ENCODE measurements at places on chromosomes 16 and 17.

DNA sequence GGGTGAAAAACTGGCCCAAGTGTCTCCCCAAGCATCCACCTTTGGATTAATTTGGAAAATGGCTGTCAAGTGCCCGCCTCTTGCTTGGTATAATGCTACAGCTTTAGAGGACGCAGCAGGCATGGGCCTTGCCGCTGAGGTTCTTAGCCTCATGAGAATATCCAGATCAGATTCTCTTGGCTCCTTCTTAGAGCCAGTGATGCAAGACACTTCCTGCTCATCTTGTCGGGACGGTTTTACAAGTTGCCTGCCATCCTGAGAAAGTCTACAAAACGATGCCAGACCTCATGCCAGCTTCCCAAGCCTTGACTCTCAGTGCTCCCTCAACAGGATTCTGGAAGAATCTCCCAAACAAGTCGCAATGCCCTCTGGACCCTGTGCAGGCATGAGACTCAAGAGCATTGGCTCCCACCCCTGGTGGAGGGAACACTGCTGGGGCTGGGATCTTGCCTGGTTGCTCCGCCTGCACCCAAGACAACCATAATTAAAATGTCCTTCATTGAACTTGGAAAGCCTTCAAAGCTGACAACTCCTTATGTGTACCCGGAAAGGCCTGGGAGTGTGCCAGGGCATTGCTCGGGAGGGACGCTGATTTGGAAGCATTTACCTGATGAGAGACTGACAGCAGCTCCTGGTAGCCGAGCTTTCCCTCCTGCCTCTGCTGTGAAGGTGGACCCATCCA, 25.8 kb upstream of the STH start:
- DNase-seq = no peak

DNA sequence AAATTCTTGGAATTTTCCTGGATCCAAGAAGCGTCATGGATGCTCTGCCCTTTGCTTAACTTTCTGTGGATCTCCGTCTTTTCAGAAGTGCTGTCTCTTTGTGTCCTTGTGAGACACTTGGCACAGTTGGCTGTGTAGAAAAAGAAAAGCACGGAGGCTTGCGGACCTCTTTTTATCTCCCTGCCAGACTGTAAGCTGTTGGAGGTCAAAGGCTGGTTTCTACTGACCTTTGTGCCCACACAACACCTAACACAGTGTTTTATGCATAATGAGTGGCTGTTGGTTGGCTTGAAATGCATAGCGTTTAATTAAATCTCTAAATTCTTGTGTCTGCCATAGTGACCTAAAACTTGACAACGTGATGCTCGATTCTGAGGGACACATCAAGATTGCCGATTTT, 75.7 kb upstream of the CACNG3 start:
- no peak for DNase-seq

GRCh38 chr17:30717291-30718098, 107.0 kb downstream of the CRLF3 start:
- DNase-seq = no peak

DNA sequence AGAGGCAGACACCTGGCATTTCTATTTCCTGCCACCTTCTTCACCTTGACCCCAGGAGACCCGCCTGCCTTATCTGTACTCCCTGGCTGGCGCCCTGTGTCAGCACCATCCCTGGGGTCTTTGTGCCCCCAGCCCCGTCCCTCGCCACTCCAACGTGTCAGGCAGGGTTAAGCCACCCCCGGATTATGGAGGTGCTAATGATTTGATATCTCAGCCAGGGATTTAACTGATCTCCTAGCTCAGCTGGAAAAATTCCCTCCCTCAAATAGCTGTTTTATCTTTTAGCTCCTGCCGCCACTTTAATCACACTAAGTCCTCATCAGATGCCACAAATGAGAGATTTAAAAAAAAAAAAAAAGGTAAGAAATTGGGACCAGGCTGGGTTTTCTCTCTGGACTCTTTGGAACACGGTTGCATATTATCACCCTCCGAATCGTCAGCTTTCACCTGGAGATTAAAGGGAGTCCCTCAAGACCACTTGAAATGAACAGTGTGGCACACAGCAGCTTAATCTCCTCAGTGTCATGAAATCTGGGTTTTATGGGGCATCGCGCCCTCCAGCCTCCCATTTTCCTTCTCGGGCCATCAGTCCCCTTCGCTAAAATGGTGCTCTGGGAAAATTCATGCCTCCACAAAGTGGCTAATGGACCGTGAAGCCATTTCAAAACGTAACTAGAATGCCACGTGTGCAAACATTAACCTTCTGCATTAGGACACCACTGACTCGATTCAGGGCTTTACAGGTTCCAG, 26.2 kb upstream of the WFDC1 start:
- DNase-seq = no peak

DNA sequence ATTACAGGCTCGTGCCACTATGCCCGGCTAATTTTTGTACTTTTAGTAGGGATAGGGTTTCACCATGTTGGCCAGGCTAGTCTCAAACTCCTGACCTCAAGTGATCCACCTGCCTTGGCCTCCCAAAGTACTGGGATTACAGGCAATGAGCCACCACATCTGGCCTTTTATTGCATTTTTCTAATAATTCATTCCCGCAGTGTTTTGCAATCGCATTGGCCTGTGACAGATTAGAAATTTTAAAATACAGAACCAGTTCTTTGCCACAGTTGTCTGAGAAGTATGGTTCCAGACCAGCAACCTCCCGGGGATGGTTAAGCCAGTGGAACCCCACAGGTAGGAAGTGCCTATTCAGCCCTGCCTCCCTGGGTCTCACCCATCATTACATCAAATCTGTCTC, 3.2 kb upstream of the CRHR1 start:
- DNase-seq = no peak

GRCh38 chr17:61494325-61495160, 42.3 kb downstream of the TBX4 start:
- no peak for DNase-seq

DNA sequence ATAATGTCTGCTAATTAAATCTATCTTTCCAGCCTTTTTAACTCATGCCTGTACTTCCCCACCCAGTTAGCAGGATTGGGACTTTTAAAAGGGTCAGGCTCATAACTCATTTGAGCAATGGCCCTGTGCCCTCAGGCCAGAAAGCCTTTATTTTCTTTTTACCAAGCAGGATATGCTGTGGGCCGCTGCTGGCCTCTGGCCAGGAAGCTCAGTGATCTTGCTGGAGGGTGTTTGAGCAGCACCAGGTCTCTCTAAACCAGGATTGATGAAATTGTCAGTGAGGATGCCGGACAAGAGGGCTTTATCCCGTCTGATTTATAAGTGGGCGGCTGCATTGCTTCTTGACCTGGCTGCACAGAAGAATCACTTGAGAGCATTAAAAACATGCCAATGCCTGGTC, 187.8 kb downstream of the RAB11FIP4 start:
- DNase-seq = no peak

GRCh38 chr16:50525716-50526115, 22.5 kb upstream of the NKD1 start:
- DNase-seq = no peak

DNA sequence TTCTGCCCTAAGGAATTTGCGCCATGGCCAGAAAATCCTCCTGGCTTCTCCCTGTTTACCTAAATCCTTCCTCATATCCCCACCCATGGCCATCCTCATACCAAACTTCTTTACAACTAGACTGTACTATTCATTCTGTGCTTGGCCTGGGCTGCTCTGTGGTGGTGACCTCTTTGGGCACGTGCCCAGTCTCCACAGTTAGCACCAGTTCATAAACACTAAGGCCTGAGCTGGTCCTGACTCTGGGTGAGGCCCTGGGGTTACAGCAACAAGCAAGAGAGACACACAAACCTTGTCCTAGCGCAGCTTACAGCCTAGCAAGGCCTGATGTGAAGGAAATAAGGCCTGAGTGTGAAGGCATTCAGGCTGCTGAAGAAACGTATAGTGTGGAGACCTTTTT, 3.1 kb upstream of the ATXN7L3 start:
- DNase-seq = no peak

DNA sequence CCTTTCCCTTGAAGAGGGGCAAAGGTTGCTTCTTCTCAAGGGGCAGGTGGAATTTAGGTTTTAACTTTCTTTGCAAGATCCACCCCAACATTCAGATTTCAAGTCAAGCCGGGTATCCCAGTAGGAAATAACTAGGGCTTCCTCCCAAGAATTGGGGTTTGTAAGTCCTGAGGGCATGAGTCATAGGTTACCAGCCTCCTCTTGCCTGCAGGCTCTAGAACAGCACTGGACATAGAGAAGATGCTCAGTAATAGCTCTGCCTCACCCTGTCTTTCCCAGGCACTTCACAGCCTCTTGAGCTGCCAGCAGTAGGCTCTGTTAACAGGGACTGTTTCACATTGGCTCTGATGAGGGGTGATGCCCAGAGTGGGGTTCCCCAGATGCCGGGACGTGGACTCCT, 35.8 kb upstream of the ZFP90 start:
- DNase-seq = no peak

GRCh38 chr16:4358831-4359561, 7.9 kb upstream of the PAM16 start:
- DNase-seq = peak; percentile 52

- no peak for DNase-seq
These were observed 10.3 kb downstream of the KRABD2 start for GRCh38 chr17:8366231-8366630.

- no peak for DNase-seq
These were observed 14.2 kb downstream of the CX3CL1 start for GRCh38 chr16:57386381-57386951.

DNA sequence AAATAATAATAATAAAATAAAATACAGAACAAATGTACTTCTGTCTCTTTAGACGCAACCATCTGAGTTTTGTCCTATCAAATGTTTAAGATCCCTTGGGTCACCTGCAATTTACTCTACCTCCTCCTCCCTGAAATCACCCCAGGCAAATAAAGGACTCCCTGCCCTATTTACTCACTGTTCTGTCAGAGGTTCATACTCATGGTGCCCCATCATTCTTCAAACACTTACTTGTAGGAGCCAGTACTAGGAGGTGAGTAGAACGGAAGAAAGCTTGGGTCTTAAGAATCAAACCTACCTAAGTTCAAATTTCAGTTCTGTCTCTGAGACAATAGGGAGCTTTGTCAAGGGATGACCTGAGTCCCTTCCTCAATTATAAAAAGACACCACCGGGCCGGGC, 3.8 kb downstream of the TBC1D10B start:
- no peak for DNase-seq

GRCh38 chr17:63189930-63190329, 223.9 kb downstream of the TANC2 start:
- no peak for DNase-seq

GRCh38 chr17:75783069-75783783, 1.4 kb upstream of the UNK start:
- no peak for DNase-seq

DNA sequence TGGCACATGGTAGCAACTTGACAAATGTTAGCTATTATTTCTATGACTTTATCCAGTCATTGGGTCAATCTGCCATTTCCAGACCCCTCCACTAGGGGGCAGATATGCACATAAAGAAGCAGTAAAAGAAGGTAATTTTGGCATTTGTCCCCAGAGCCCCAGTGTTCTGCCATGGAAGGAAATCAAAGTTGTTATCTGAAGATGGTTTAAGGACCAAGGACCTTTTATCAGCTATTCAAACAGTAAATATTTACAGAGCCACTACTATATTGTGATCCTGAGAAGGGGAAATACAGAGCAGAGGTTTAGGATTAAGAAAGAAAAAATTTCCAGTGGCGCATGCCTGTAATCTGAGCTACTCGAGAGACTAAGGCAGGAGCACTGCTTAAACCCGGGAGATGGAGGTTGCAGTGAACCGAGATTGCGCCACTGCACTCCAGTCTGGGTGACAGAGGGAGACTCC, 20.0 kb downstream of the TRAF4 start:
- peak; percentile 66 for DNase-seq
